CD4-positive, CD25-positive, alpha-beta regulatory T cell (primary cell): ENCODE measurements at places on chromosomes 16 and 17. TPM values are rescaled to one million over a fixed set of nuclear protein-coding genes. Genes with fewer than 3 reads are reported as not detected.

The YBX2 gene
- total RNA-seq, result not detected

The NPIPA2 gene
- 0.86 TPM for total RNA-seq

The HEATR9 gene
- not detected for total RNA-seq

The ENPP7 gene
- not detected for total RNA-seq

The ADGRG1 gene
- total RNA-seq, result 1.2 TPM

The HSPB9 gene
- not detected for total RNA-seq

The LPO gene
- 0.15 TPM for total RNA-seq

The WSCD1 gene
- not detected for total RNA-seq

The NXN gene
- total RNA-seq, result 0.49 TPM

The SDK2 gene
- 0.59 TPM for total RNA-seq

The KRT33A gene
- not detected for total RNA-seq

The TBC1D3L gene
- 16.0 TPM for total RNA-seq

The PPP1R9B gene
- 85.4 TPM for total RNA-seq

The METTL2A gene
- 10.4 TPM for total RNA-seq

The IRX3 gene
- not detected for total RNA-seq

The ERI2 gene
- total RNA-seq, result 2.0 TPM

The TNFRSF17 gene
- total RNA-seq, result not detected
